Activated gamma-delta T cell (primary cell): ENCODE measurements at places on chromosomes 1 and 21.

GRCh38 chr1:119364640-119365039 is 3.9 kb upstream of the HAO2 start:
- DNase-seq: no peak

DNA sequence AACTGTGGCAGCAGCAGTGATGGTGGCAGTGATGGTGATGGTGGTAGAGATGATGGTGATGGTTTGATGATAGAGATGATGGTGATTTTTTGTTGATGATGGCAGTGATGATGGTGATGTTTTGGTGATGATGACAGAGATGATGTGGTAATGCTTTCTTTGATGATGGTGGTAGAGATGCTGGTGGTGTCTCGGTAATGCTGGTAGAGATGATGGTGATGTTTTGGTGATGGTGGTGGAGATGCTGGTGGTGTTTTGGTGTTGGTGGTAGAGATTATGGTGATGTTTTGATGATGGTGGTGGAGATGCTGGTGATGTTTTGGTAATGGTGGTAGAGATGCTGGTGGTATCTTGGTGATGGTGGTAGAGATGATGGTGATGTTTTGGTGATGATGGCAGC is 131.6 kb downstream of the NAV1 start:
- DNase-seq: no peak

DNA sequence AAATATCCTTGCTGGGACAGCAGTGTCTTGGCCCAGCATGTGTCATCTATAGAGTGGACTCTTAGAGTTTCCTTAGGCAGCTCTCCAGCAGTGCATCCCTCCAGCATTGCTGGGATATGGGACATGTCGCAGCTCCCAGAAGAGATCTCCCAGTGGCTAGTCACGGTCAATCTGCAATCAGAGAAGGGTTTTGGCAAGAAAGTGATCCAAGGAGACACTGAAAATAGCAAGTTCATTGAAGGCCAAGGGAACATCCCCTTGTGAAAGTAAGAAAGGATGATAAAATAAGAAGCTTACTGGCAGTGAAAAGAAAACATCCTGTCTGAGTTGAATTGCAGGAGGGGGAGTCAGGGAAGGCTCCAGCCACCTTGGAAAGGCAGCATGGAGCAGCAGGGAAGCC is 19.3 kb upstream of the NPL start:
- no peak for DNase-seq

DNA sequence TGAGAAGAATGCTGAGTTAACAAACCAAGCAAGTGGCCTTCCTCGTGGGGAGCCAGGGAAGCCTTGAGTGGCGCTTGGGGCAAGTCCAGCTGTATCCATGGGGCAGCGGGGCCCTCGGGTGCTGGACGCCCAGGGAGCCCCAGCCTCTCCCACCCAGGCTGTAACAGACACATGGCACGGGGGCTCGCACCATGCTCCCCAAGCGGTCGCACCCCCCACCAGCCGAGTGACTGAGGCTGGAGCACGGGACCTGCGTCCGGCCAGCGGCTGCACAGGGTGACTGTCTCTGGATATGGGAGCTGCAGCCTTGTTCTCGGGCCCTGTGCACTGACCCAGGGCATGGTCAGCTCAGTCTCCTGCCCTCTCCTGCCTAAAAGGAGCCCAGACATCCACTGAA is 53.9 kb upstream of the ACTRT2 start:
- no peak for DNase-seq

- no peak for DNase-seq
These were observed 27.7 kb downstream of the DSTYK start for GRCh38 chr1:205183676-205184335.

GRCh38 chr1:109895720-109896504 is 14.7 kb upstream of the CSF1 start:
- no peak for DNase-seq

DNA sequence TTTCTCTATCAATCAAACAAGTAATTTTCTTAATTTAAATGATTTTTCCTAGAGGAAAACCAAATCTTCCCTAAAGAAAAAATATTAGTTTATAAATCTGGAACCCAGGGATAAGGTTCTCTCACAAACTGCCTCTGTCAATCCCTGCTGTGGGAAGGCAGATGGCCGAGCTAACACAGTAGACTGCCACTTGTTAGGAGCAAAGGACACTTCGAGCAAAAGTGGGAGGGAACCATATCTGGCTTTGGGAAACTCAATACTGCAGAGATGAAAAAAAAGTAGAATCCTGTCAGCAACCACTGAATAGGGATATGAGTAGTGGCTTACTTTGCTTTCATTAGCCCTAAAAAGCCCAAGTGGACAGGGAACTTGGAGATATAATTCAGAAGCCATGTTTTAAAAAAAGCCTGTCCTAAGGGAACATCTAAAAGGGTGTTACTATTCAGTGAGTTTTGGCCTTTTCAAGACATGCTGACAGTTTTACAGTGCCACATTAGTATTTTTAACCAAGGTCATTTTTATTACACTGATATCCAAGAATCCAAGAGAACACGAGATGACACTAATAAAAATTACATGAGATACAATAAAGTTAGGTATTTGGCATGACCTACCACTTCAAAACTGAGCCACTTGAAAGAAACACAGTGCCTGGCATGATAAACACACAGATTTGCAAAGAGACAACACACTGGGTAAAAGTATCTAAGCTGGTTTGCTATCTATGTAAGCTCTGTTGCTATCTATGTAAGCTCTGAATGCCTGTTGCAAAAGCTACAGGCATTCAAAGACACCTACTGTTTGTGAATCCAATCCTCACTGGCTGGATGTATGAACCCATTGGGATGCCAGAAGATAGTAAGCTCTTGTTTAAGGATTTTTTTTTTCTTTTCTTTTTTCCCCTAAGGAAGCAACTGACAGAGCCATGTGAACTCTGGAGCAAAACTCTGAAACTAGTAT is 21.4 kb downstream of the TEX38 start:
- no peak for DNase-seq

DNA sequence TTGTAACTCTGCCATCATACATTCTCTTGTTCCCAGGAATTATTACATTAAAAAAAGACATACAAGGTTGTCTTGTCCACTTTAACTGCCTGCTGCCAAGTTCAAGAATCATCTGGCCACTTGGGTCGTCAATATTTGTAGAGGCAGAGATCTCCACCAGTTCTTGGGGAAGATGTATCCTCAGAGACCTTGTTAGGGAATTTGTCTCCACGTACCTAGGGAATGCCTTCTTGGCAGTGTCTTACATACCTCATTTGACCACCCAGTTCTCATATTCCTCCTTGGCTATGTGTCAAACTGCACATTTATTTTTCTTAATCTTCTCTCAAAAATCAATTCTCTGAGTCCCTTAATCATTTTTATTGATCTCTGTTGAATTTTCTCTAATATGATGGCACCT is 266.0 kb downstream of the SPATA17 start:
- no peak for DNase-seq

DNA sequence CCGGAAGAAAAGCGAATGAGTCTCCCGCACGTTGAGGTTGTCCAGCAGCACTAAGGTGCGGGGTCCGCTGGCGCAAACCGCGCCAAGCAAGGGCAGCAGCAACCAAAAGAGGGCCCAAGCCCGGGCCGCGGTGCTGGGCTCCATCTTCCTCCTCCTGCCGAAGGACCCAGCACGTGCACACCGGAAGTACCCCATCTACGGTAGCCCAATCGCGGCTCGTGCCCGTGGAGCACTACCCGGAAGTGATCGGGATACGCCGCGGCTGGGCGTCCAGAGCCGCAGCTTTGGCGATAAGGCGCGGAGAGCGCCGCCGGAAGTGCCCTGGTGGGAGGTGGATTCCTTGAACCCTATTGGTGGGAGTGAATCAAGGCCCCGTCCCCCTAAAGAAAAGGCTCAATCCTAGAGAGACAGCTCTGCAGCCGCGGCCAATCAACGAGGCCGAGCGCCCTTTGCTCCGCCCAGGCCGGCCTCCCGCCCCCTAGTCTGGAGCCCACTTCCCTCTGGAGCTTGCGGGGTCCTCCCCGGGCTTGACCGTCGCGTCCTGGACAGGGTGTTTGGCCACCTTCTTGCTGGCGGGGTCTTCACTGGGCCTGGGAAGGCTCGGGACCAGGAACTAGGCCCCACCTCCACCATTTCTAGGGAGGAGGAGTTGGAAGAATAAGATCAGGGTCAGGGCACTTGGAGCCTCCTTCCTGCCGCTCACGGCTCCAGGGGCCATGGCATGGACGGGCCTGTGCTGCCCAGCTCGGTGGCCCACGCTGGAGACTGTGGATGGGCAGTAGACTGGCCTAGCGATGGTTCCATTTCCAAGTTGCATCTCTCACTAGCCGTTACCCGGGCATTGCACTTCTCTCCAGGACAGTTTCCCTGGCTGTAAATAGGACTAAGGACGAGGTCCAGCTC is at the start of gene DDOST:
Gene DDOST, minus strand, starts transcription at position 163 of the 903 bp plus-strand sequence. Its CDS starts 19 bp downstream, at position 144.
- peak; percentile 91 for DNase-seq

DNA sequence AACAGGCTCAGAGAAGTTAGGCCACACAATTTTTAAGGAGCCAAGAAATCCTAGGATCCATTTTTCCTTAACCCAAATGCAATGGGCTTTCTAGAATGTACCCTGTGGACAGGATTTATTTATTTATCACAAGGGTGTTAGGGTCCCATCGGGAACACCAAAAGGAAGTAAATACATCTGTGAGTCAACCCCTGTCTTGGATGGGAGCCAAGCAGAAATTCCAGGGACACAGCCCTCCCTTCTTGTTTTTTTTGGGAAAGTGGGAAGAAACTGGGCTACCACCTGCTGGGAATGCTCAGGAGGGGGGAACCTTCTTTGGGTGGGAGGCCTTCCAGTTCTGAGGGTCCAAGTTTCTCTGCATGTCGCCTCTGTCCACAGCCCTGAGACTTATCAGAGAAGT is 1.3 kb downstream of the CRNN start:
- DNase-seq: no peak

- no peak for DNase-seq
These were observed 28.1 kb downstream of the SHISA4 start for GRCh38 chr1:201916649-201917249.

DNA sequence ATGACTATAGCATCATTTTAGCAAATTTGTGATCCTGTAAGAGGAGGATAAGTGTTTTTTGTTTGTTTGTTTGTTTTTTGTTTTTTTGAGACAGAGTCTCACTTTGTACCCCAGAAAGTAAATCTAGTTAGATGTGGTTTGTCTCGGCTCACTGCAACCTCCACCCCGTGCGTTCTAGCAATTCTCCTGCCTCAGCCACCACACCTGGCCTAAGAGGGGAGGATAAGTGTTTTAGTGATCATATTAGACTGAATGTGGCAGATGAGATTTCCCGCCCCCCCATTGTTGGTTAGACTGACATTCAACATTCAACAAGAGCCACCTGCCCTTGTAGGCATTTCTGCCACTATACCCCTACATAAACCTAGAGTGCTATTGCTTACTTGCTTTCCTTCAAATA is 98.5 kb downstream of the OSBPL9 start:
- no peak for DNase-seq
